Jurkat, Clone E6-1 (cell line): ENCODE measurements at places on chromosomes 11 and 22.
A peak's percentile ranks its signal among the peaks of the same experiment; 100 is the strongest.

DNA sequence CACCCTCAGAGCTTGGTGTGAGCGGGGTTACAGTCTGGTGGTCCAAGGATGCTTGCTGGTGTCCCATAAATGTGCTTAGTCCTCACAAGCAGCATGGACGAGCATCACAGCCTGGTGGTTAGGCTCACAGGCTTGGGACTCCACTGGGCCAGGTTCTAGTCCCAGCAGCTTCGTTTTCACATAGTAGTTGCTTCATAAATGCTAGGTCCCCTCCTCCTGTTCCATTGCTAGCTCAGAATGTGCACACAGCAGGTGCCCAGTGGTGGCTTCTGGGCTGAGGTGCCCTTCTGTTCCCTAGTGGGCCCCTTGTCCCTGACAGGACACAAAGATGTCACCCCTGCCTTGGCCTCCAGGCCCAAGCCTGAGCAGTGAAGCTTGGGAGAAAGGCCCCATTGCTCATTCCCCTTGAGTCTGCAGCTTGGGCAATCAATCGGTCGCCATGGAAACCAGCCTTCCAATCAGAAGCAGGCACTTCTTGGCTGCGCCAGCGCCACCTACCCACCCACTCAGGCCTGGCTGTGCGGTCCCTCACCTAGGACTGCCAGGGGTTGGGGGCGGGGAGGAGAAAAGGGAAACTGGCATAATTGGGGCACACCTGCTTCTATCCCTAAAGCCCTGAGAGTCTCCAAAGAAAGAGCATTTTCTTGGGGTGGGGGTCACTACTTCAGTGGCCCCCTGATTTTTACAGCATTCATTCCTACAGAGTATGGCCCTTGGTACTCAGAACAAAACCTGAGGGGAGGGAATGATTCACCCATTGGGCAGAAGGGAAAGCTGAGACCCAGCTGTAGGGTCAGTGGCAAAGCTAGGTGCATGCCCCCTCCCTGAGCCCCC lies 48.1 kb downstream of the CYTH4 start:
- DNase-seq, result peak; percentile 77

DNA sequence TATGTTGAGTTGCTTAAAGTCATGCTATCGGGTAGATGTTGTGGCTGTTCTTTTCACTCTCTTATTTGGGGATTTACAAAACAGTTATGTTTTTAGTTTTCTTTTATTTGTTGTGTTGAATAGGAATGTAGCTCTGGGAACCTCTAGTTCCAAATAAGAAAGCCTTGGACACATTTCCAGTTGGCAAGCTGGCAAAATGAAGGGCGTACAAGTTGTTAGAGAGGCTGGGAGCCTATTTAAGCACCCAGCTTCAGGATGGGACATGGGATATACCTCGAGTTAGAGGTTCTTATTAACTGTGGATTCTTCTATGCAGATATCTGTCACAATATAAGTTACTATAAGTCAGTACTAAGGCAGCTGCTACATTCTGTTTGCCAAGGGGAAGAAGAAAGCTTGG lies 22.8 kb downstream of the PPARA start:
- DNase-seq, result no peak

- no peak for DNase-seq
Observed at GRCh38 chr22:29011240-29012100, 50.2 kb downstream of the C22orf31 start.

DNA sequence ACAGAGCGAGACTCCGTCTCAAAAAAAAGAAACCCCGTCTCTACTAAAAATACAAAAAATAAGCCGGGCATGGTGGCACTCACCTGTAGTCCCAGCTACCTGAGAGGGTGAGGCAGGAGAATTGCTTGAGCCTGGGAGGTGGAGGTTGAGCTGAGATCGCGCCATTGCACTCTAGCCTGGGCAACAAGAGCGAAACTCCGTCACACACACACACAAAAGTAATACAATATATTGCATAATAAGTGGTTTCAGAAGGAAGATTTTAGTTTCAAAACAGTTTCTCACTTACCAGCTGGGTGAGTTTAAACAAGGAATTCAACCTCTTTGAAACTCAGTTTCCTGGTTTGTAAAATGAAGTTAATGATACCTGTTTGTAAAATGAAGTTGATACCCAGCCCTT lies 32.7 kb upstream of the HTR3A start:
- DNase-seq, result no peak

- DNase-seq, result no peak
Observed at GRCh38 chr11:62443390-62444235, 24.8 kb downstream of the SCGB1A1 start.

- no peak for DNase-seq
Observed at GRCh38 chr11:71140206-71140919, 112.0 kb downstream of the SHANK2 start.
